ENCODE measurements at places on chromosomes 5 and 9.
A peak's percentile ranks its signal among the peaks of the same experiment; 100 is the strongest.

DNA sequence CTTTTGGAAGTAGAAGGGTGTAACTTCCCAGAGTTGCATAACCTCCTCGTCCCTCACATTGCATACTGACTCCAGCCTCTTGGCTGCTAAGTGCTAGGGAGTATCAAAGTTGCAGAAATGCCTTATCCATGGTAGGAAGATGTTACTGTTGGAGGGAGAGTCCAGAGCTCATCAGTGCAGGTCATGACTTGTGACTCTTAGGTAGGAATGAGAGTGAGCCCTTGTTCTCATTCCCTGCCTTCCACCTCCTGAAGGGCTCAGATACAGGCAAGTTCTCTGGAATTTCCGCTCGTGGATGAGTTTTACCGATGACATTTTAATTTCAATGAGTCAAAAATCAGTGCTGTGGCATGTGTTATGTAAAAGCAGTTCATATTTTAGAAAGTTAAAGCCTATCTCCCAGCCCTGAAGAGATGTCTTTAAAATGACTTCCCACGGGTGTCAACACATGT lies 17.0 kb downstream of the IRX1 start:
- no peak for DNase-seq

- DNase-seq, result peak; percentile 74
Measured at GRCh38 chr5:73230264-73231245, 57.6 kb downstream of the TMEM174 start.

DNA sequence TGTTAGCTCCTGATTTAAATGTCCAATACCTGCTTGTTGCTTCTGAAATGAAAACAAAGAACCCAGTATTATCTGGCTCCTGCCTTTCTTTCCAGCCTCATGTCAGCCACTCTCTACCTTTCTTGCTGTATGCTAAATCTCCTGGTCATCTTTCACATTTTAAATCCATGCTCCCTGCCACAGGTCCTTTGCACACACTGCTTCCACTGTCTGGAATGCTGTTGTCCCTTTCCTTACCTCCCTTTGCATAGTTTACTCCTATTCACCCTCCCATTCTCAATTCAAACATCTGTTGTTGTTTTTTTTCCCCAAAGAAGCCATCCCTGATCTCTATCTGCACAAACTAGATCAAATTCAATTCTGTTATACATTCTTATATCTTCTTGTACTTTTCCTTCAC lies 97.0 kb upstream of the NR4A3 start:
- DNase-seq, result no peak

GRCh38 chr9:121286973-121287741 lies 19.2 kb downstream of the GSN start:
- peak; percentile 97 for DNase-seq

DNA sequence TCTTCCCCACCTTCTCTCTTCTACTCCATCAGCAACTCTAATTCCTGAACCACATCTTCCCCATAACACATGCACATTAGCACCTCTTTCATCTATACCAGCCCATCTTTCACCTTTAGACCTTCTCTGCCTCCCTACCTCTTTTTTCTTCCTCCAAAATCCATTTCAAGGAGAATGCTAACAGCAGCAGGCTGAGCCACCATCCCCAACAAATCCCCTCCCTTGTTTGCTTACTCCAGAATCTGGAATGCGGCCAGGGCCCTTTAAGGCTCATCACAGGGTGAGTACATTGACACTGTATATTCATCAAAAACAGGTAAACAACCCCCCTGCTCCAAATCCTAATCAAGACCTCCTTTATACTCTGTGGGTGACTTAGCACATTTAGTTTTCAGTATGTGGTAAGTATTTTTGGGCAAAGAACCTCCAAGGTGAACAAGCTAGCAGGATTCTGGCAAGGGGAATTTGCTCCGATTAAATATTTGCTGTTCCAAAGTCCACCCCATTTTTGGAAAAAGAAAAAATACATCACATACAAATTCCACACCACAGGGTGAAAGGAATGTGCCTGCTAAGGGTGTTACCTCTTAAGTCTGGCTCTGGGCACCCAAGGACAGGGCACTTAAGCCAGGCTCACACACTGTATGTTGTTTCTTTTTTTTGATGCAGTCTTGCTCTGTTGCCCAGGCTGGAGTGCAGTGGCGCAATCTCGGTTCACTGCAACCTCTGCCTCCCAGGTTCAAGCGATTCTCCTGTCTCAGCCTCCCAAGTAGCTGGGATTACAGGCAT lies 71.4 kb downstream of the SERINC5 start:
- DNase-seq, result no peak

DNA sequence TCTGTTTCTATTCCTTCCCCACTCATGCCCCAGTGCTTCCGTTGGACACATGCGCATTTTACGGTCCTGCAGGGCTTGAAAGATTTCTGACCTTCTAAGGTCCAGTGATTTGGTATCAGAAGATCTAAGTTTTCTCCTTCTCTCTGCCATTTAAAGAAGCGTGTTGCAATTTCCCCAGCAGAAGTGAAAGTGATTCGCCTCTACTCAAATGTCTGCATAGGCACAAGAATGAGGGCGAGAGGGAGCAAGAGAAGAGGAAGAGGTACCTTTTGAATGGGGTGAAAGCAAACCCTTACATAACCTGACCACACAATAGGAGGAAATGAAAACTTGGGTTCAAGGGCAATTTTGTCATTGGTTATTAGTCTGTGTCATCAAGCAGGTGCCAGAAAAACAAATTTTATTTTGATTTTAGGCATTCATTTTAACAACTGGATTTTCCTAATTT lies 31.7 kb upstream of the NR3C1 start:
- no peak for DNase-seq

GRCh38 chr5:104564530-104564929 lies 1001.9 kb upstream of the NUDT12 start:
- DNase-seq, result no peak

DNA sequence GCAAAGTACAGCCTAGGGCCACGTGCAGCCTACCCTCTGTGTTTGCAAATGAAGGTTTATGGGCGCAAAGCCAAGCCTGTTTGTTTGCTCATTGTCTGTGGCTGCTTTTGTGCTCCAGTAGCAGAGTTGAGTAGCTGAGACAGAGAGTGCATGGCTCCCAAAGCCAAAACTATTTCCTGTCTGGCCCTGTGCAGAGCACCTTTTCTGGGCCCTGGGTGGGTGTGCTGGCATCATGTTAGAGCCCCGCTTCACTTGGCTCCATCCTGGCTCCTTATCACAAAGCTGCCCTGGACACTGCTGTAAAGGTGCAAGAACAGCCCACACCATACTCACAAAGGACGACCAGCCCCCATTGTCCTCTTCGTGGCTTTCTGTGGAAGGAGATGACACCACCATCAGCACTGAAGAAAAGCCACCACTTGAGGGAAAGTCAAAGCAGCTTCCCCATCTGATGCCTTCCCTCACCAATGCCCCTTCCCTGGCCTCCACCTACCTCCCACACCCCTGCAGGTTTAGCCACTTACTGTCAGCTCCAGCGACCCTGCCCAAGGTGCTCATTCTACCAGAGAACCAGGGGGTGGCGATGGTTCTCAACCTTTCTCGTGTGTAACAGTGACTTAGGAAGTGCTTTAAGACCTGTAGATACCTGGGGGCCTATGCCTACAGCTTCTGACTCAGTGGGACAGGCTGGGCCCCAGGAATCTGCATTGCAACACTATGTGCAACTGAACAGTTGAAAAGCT lies 23.4 kb downstream of the LCP2 start:
- DNase-seq, result no peak

DNA sequence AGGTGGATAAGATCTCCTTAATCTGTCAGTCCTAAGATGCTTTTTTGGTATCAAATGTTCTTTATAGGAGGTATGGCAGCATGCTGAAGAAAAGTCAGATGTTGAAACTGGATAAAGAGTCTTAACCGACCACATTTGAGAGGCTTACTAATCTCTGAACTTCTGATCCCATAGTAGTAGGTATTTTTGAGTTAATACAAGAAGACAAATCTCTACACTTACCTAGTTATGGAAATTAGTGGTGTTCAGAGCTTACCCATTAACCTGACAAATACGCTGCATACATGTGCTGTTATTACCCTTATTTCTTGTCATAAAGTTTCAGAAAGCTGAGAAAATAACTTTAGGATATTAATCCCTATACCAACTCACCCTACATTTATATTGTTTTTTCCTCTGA lies 83.0 kb downstream of the ISL1 start:
- no peak for DNase-seq

- DNase-seq, result no peak
Measured at GRCh38 chr9:118003240-118003639, 299.0 kb downstream of the TLR4 start.

GRCh38 chr9:17695482-17695881 lies 116.6 kb downstream of the SH3GL2 start:
- DNase-seq, result no peak

DNA sequence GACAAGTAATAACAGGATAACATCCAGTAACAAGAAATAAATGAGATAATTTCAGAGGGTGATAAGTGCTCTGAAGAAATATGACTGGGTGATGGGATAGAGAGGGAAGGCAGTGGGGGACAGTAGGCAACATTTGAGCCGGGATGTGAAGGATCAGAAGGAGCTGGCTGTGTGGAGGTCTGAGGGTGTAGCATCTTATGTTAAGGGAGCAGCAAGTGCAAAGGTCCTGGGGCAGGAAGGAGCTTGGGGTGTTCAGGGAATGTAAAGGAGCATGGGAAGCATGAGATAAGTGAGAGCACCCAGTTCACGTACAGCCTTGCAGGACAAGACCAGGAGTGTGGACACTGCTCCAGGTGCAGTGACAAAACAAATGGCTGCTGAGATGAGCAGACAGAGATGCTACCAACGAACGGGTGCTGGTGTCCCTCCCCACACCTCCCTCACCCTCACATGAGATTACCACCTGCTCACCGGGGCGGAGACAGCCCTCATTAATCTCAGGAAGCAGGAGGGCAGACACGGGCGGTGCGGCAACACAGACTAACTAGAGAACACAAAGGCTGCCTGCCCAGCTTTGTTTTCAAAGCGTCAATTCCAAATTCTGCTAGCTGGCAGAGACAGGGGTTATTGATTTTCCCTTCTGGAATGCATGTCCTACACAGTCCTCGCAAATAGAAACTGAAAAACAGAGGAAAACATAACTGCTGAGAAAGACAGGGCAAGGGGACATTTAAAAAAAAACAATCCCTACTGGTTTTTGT lies 298.1 kb upstream of the PANK3 start:
- DNase-seq, result no peak

GRCh38 chr9:98118640-98119601 lies at the start of gene TRIM14:
Gene TRIM14 (minus strand): TSS chr9:98119222. CDS start chr9:98119188, 34 bp downstream.
- DNase-seq, result no peak

DNA sequence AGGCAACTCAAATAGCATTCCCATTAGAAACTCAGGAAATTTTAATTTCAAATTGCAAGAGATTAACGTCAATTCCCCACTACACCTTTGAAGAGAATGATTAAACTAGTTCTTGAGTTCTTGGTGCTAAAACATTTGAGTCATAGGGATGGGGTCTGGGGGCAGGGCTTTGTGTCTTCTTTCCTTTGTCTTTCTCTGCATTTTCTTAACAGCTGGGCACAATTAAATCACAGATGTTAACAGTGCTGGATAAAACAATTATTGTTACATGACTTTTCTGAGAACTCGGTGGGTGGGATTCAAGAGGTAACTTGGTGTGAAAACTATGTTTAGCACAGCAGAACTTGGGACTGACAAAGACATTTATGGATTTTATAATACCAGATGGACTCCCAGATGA lies 351.9 kb upstream of the TNC start:
- no peak for DNase-seq

GRCh38 chr5:145739843-145740242 lies 95.3 kb downstream of the PRELID2 start:
- no peak for DNase-seq

DNA sequence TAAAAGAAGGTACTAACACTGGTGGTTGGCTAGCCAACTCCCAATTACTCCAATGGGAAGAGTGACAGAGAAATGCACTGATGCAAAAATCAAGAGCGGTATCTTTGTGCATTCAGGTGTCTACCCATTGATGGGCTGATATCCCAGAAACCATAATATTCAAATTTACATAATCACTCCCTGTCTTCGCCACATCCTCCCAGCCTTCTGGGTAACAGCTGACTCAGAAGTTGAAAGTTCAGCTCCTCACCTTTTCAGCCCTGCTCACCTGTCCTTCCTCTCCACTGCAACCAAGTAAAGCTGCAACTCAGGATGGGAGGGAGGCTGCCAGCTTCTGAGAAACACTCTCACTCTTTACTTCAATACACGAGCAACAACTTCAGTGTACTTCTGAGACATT lies 6.9 kb downstream of the SUSD1 start:
- no peak for DNase-seq

- DNase-seq, result no peak
Measured at GRCh38 chr9:123067136-123067535, 33.7 kb downstream of the GPR21 start.

Measured in esophagus muscularis mucosa (tissue), 4 donors.